Left lung (tissue), 14 donors: ENCODE measurements at places on chromosomes 1 and 21. TPM values are rescaled to one million over a fixed set of nuclear protein-coding genes. Genes with fewer than 3 reads are reported as not detected.

The NUP210L gene
- 0.09 TPM for polyA plus RNA-seq

The SYNJ1 gene
- 20.0 TPM for polyA plus RNA-seq

- no peak for DNase-seq
Observed at GRCh38 chr21:32878661-32879060, 107.1 kb upstream of the PAXBP1 start.

GRCh38 chr1:16888860-16889816 is 6.6 kb upstream of the RNU1-2 start:
- DNase-seq: peak; percentile 88

- DNase-seq: no peak
Observed at GRCh38 chr1:117877823-117878222, 51.6 kb downstream of the GDAP2 start.
